ENCODE measurements at places on chromosomes 4 and X.

GRCh38 chrX:101605146-101605545, 12.7 kb downstream of the ARMCX6 start:
- DNase-seq: no peak

DNA sequence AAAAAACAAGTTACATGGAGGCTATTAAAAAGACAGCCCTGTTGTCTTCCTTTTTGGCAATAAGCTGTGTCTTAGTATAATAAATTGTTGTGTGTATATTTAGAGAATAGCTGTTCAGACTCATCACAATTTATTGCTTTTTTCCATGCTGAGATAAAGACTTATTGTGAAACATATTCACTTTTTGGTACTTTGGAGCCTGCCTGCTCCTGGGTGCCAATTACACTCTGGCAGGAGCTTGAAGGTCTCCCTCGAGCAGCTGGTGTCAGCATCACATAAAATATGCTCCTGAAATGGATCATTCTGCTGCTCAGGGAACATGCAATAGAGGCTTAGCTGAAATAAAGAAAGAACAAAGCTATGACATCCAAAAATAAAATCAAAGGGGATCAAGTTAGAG, 211.6 kb upstream of the DKK2 start:
- DNase-seq: no peak

GRCh38 chr4:116480546-116480945, 604.8 kb downstream of the TRAM1L1 start:
- no peak for DNase-seq

- no peak for DNase-seq
These were observed 294.6 kb downstream of the TRIML1 start for GRCh38 chr4:188433741-188434315.

GRCh38 chrX:34734383-34734782, 77.3 kb upstream of the TMEM47 start:
- no peak for DNase-seq

Data from stimulated activated CD4-positive, alpha-beta T cell treated with anti-CD3 and anti-CD28 coated beads, Interleukin-2, amount 100 ng/mL, for 48 hours (primary cell).